Stimulated activated CD8-positive, alpha-beta memory T cell treated with anti-CD3 and anti-CD28 coated beads, Interleukin-15, amount 100 ng/mL, for 1 hour (primary cell): ENCODE measurements at places on chromosomes 13 and 19.

DNA sequence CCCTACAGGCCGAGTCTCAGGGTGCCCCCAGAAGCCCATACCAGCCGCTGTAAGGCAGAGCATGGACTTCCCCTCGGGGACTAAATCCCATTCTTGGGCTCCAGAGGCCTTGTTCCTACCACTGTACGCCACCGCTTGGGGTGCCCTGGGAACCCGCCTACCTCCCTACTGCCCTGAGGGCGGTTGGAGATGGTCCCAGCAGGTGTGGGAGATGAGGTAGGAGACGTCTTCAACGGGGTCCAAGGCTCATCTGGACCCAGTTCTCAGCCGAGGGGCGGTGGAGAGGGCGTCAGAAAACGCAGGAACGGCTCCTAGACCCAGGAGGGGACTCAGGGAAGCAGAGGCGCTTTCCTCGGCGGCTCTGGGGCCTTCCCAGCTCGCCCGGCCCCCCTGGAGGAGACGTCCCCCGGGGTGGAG, 833 bp upstream of the ZIK1 start:
- no peak for DNase-seq

GRCh38 chr13:30561511-30561910, 56.2 kb upstream of the USPL1 start:
- no peak for DNase-seq

GRCh38 chr19:41565379-41565720, 10.6 kb upstream of the CEACAM21 start:
- no peak for DNase-seq

DNA sequence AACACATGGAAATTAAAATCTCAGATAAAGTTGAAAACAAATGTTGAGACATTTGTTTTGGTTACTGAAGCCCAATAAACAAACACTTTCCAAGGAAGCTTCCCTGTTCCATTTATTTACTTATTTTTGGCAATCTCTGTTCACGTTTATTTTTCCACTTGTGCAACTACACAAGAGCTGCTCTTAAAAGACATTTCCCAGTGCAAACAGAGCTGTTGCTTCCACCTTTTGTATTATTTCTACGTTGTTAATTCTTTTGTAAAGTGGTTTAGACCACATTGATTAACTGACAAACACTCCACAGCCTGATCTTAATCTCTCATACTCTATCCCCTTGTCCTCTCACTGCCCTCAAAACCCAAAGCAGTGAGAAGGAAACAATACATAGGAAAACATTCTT, 757.6 kb downstream of the LIG4 start:
- DNase-seq: no peak

DNA sequence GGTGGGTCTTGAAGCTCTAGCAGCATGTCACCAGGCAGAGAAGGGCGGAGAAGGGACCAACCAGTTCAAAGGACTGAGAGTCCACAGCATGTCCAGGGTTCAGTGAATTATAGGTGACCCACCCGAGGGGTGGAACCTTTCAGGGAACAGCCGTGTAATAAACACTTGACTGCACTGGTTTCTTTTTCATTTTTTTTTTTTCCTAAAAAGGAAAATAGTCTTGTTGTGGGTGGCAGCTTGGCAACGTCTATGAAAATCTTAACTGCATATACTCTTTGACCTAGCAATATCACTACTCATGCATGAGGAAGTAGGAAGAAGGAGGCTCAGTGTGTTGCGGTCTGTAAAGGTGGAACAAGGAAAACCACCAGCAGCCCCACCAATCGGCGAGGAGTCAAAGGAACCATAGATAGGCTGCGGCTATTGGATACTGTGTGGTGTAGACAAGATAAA, 13.0 kb upstream of the MYH14 start:
- no peak for DNase-seq

DNA sequence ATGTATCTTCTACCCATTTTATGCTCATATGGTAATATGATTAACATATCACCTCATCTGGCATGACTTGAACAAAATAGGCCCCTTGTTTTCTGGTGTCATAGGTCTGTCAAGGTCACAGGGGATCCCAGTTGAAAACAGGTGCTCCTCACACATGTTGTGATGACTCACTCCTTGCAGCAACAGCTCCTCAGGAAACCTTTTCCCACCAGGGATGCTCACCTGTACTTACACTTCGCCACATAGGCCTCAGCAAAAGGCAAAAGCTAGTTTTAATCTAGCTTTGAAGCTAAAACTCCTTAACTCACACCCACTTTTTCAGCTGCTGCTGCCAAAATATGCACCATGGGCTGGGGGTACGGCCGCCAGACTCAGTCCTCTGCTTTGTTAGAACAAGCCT, 110.0 kb upstream of the SOX21 start:
- DNase-seq: no peak

DNA sequence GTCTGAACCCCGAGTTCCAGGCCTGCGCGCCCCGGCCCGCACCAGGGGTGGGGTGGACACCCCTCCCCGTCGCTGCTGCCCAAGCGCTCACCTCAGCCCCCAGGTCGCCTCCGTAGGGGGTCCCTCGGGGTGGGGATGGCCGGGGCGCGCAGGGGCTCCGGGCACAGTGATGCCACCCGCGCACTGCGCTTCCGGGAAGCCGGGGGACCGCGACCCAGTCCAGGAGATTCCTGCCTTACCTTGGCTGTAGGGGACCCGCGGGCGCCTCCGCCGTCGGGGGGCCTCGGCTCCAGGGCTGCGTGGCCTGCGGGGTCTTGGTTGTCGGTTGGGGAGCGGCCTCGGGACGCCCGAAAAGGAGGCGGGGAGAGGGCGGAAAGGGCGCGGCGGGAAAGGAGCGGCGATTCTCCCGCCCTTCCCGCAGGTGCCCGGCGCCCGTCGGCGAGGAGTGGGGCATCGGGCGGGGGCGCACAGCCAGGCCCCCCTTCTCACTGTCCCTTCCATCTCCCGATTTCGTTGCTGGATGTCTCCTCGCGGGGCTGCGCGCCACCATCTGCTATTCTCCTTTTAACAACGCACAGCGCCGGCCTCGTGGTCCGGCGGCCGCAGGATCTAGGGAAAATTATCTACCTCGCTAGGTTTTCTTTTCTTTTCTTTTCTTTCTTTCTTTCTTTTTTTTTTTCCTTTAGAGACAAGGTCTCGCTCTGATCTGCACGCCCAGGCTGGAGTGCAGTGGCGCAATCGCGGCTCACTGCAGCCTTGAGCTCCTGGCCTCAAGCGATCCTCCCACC, at the start of gene KEAP1:
Gene KEAP1, minus strand, starts transcription at position 355 of the 788 bp plus-strand sequence. CDS start 3,323 bp downstream, outside the sequence.
- DNase-seq: no peak

DNA sequence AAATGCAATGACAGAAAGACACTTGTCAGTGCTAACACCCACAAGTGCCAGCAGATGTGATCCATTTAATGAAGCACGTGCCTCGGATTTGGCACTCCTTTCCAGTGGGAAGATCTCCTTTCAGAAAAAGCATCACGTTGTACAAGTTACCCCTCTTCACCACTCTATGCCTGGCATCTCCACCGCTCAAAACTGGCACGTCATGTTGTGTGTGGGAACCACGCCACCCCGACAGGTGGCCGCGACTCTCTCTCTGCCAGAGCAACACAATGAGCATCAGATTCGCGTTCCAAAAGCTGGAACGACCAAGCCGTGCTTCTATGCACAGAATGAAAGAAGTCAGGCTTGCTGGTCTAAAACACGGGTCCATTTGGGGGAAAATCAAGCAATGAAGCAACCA, 24.3 kb downstream of the TMTC4 start:
- no peak for DNase-seq

DNA sequence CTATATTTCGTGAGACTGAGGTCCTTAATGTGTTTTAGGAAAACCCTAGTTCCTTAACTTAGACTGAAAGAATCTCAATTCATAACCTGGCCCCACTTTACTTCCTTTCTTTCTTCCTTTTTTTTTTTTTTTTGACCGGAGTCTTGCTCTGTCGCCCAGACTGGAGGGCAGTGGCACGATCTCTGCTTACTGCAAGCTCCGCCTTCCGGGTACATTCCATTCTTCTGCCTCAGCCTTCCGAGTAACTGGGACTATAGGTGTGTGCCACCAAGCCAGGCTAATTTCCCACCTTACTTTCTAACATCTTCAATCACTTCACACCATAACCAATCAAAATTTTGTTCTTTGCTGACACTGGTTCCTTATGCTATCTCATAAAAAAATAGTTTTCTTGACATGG, 2097.0 kb downstream of the PCDH9 start:
- no peak for DNase-seq

GRCh38 chr13:20024702-20025101, 66.2 kb downstream of the ZMYM2 start:
- no peak for DNase-seq

- DNase-seq: no peak
Observed at GRCh38 chr19:13573056-13573667, 66.9 kb upstream of the CACNA1A start.

- DNase-seq: no peak
Observed at GRCh38 chr13:26168237-26168814, 53.8 kb downstream of the RNF6 start.

- no peak for DNase-seq
Observed at GRCh38 chr13:91361755-91362271, 14.3 kb downstream of the MIR17HG start.

- DNase-seq: no peak
Observed at GRCh38 chr19:39754971-39755370, 17.1 kb upstream of the CLC start.

DNA sequence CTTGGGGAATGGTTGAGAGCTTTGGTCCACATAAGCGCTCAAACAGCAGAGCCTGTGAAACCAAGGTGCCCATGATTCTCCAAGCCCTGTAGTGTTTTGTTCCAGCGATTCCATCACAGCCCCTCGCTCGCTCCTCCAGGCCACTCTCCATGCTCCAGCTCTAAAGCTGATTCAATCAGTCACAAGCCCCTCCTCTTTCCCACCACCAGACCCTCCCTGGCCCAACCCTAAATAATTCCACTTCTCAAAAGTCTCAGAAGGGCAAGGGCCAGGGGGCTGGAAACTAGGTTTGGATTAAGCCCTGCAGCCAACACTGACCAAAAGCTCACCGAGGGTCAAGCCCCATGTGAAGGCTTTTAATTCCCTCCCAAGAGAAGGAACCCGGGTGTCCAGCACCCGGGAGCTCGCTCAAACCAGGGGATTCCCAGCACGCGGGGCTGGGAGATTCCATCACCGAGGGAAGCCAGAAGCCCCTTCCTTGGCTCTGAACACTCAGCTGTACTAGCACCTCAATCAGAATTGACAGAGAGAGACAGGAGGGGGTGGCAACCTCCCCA, 1.5 kb downstream of the ZNF296 start:
- no peak for DNase-seq

GRCh38 chr13:101013245-101013644, 338.6 kb upstream of the TMTC4 start:
- DNase-seq: no peak

- DNase-seq: no peak
Observed at GRCh38 chr13:114105521-114106225, 26.8 kb downstream of the RASA3 start.

- no peak for DNase-seq
Observed at GRCh38 chr19:35846038-35846668, 6.2 kb downstream of the NPHS1 start.

GRCh38 chr19:10227026-10227971, 3.8 kb downstream of the S1PR2 start:
- no peak for DNase-seq

DNA sequence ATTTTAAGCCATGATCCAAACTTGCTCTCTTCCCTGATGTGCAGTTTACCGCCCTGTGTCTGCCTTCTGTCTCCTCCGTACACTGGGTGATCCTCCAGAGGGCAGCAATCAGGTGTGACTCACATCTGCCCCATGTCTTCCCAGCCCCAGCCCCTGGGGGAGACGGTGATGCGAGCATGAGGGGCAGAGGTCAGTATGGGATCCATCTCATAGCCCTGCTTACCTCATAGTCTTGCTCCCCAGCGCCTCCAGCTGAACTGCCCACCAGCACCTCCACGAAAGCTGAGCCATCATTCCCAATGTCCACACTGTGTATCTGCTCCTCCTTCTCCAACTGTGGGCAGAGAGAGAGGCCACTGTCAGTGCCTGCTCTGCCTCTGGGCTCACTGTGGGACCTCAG, 14.6 kb downstream of the XRCC1 start:
- DNase-seq: no peak

- no peak for DNase-seq
Observed at GRCh38 chr13:26541041-26541440, 16.4 kb upstream of the WASF3 start.

DNA sequence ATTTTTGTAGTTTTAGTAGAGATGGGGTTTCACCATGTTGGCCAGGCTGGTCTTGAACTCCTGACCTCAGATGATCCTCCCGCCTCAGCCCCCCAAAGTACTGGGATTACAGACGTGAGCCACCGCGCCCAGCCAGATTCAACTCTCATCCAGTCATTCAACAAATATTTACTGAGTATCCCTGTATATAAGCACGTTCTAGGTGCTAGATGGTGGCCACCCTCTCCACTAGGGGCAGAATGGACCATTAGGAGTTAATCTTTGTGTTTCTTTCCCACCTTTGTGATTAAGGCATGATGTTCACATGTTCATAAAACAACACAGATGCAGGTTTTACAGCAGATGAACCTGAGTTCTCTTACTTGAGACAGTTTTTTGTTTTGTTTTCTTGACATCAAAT, 7.3 kb downstream of the SHKBP1 start:
- no peak for DNase-seq

GRCh38 chr19:45136507-45137178, 24.1 kb downstream of the NKPD1 start:
- no peak for DNase-seq

DNA sequence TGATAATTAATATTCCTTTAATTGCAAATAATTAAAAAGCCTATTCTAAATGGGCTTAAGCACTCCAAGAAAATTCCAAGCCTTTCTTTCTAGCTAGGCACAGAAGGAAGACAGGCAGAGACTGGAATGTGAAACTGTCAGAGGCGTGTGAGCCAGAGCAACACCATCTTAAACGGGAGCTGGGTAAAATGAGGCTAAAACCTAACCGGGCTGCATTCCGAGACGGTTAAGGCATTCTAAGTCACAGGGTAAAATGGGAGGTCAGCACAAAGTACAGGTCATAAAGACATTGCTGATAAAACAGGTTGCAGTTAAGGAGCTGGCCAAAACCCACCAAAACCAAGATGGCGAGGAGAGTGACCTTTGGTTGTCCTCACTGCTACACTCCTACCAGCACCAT, 300.4 kb downstream of the SLITRK6 start:
- no peak for DNase-seq
